ENCODE measurements at places on chromosomes 3 and 15.

DNA sequence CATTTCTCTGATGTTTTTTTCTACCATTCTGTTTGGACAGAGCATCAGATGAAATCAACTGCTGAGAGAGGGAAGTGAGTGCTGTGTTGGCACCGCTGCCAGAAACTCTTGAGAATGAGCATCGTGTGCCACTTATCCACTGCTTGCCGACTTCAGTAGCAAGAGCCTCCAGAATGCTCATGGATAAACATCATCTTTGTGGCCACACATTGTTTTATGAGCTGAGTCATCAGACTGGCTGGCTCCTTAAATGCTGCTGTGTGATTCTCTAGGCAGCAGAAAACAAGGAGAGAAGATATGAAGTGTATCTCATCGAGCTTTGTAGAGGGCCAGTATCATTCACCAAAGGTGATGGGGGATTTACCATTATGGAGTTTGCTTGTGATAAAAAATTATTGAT lies 3.4 kb upstream of the DOCK3 start:
- DNase-seq = peak; percentile 65

DNA sequence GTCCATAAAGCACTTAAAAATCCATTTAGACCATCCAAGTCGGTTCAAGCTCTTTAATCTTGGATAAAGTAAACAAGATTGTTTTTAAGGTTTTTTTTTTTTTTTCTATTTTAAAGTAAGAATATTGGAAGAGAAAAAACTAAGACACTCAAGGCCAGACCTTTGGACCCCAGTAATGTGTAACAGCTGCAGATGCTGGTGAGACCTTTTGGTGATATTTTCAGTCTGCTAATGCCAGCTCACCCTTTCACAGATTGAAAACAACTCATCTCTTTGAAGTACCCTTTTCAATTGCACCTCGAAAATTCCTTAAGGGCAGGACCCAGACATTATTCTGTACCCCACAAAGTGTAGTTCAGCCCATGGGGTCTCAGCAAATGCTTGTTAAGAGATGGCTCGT lies 260.7 kb upstream of the CTNNB1 start:
- DNase-seq = no peak

DNA sequence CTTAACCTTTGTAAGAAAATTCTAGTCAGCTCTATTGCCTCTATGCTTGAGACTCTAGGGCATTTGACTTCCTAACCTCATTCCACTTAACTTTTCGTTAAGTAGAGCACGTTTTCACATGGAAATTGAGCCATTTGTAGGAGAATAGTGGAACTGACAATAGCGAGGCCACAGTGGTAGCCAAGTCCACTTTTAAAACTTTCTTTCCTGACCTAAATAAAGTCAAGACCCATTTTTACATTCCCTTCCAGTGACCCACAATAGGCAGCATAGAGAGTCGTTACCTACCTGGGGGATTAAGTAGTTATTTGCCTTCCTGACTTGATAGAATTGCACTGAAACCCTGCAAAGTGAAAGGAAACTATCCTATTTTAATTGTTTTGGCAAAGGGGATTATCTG lies 386.0 kb upstream of the NECTIN3 start:
- no peak for DNase-seq

DNA sequence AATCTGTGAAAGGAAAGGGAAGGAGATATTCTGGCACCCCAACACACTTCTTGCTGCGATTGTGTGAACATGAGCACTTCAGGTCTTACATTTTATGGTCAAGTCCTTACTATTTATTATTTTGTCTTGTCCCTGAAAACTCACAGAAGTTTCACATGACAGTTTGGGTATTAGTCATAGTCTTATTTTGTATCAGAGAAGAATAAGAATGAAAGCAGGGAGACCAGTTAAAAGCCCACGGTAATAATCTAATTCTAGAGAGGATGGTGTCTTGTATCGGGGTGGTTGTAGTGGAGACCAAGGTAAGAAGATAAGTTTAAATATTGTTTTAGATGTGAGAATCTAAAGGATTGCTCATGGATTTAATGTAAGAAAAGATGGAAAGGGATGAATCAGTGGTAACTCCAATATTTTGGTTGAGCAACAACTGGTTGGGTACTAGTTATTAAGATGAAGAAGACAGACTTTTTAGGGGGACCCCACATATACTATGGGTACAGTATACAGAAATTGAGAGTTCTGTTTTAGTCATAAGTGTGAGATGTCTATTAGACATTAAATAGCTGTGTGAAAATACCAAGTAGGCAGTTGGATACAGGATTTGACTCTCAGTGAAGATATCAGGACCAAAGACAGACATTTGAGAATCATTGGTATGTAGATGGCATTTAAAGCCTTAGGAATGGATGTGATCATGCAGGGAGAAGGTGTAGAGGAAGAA lies 227.6 kb downstream of the MFSD1 start:
- DNase-seq = no peak

DNA sequence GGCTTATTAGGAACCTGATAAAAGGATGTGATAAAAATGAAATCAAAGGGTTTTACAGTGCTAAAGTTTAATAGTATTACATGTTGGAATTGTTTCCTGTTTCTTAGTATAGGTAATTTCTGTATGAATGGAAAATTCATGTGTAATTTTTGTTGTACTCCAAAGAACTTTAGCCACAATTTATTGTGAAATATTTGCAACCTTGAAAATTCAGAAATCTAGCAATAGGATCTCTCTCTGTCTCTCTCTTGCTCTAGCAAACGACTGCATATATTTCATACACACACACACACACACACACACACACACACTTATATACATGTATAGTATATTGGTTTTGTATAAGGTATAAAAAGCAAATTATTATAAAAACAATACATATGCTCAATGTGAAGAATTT lies 59.6 kb downstream of the PIAS1 start:
- DNase-seq = no peak

DNA sequence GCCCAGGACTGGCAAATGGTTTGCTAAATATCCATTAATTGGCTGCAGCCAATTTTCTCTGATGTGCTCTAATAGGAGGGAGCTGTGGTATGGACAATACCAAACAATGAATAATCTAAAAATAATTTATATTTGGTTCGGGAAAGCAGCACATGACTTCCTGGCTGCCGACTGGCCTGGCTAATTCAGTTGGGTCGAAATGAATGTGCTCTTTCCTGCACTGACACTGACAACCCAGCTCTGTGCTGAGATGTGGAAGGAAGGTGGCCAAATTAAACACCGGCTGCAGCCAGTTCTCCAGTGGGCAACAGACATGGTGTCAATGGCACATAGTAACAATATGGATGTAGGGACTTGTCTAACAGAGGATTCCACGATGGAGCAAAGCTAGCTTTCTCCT lies 21.1 kb upstream of the COLQ start:
- peak; percentile 64 for DNase-seq

DNA sequence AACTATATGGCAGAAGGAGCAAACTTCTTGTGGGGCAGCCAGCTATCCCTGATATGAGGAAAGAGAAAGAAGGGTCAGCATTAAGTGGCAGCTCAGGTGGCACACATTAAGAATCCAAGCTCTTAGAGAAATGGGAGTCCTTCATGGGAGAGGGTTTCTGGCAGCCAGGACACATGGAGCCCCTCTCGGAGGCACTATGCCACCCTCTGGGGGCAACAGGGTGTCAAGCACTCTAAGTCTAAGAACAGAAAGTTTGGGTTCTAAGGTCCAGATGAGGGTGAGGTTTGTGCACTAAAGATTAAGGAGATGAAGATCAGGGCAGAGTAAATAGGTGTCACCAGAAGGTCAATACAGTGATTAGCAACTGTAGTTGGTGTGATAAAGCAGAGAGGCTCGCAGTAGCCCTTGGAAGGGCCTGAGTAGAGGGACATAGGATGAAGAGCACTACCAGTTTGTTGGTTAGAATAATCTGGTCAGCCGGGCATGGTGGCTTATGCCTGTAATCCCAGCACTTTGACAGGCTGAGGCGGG lies 89.3 kb downstream of the ST6GAL1 start:
- no peak for DNase-seq

- peak; percentile 89 for DNase-seq
Measured at GRCh38 chr3:153284282-153284938, 122.4 kb downstream of the RAP2B start.

- no peak for DNase-seq
Measured at GRCh38 chr3:149409351-149409750, 31.9 kb upstream of the TM4SF1 start.

- no peak for DNase-seq
Measured at GRCh38 chr15:78105476-78106241, 13.3 kb downstream of the SH2D7 start.

DNA sequence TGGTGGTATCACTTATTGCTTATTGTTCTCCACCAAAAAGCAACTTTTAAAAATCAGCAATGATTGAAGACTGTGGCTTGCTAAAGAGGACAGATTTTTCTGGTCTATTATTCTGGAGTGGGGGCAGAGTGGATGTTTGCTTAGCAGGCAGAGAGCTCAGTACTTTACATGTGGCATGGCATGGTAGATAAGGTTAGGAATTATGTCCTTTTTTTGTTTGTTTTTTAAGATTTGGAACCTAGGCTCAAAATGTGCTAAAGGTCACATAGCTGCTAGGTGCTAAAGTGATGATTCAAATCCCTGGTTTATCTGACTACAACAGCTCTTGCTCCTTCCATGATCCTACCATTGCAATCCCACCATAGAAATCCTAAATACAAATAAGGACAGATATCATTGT lies 331.0 kb upstream of the ADAMTS9 start:
- no peak for DNase-seq

DNA sequence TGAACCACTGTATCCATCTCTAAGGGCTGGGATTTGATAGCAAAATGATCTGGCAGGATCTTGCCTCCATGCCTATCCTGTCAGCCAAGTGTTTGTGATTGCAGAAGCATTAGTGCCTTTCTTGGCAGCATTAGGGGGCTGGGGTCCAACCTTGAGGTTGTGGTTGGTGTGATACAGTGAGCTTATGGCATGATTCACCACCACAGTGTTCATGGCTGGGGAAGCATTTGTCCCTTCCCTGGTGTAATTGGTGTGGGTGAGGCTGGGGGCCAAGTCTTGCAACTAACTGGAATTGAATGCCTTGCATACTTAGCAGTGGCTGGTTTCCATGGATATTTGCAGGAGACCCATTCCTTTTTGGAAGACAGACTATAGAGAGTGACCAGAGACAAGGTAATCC lies 271.0 kb upstream of the TBL1XR1 start:
- DNase-seq = no peak

DNA sequence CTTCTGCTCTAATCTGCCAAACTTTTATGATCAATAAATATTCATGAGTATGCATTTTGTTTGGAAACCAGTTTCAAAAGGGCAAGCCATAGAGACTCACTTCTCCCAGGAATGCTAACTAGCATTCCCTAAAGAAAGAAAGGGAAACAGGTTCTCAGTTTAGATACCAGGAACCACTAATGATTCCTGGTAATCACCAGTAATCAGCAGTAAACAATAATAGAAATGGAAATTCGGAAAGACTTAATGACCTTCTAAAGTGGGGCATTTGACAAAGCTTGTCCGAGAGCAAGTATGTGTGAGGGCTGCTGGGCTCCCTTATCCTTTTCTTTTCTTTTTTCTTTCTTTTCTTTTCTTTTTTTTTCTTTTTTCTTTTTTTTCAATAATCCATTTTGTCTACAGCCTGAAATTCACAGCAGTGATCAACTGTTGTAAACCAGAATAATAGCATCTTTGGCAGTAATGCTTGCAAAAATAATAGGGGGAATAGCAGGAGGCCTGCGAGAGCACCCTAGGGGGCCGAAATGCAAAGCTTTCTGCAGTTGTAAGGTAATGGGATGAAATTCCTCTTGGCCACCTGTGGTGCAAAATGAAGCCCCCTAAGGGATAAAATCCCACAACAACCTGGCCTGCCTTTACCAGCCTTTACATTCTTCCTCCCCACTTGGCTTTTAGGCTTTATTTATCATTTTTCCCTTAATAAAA lies 253.2 kb downstream of the ZPLD1 start:
- DNase-seq = no peak

- no peak for DNase-seq
Measured at GRCh38 chr3:164458986-164459385, 619.3 kb downstream of the SI start.

GRCh38 chr3:8077126-8077525 lies 424.5 kb upstream of the LMCD1 start:
- no peak for DNase-seq

- peak; percentile 7 for DNase-seq
Measured at GRCh38 chr3:27076815-27077630, 292.2 kb downstream of the NEK10 start.

- no peak for DNase-seq
Measured at GRCh38 chr3:120446891-120447668, 3.7 kb downstream of the FSTL1 start.

- no peak for DNase-seq
Measured at GRCh38 chr3:13684854-13685253, 135.9 kb downstream of the FBLN2 start.

GRCh38 chr15:60585743-60586708 lies 107.1 kb upstream of the ICE2 start:
- peak; percentile 80 for DNase-seq

DNA sequence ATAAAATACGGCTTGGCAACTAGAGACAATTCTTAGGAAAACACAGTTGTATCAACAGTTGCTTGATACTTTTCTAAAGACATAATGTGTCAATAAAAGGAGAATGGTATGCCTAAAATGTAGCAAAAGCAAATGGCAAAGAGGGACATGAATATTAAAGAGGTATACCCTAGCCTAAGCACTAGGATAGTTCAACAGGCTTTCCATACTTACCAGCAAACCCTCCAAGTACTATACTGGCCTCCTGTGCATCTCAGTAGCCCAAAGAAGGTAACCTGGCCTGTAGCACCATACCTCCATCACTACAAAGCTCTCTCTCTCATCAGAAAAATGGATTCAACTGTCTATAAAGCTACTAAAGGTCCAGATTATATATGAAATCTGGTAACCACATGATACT lies 7.5 kb downstream of the SETD2 start:
- no peak for DNase-seq

GRCh38 chr15:22878103-22878502 lies 39.6 kb downstream of the NIPA2 start:
- no peak for DNase-seq

GRCh38 chr3:181616088-181617070 lies 95.3 kb upstream of the SOX2 start:
- DNase-seq = no peak

DNA sequence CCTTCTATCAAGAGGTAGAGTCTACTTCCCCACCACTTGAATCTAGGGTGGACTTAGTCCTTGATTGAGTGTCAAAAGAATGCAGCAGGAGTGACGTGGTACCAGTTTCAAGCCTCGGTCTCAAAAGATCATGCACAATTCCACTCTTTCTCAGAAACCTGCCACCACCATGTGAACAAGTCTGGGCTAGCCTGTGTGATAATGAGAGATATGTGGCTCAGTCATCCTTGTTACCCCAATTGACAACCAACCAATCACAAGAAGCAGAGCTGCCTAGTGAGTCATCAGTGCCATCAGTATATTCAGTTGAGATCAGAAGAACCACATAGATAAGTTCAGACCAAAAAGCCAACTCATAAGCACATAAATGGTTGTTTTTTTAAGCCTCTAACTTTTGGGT lies 374.5 kb downstream of the IL20RB start:
- no peak for DNase-seq

DNA sequence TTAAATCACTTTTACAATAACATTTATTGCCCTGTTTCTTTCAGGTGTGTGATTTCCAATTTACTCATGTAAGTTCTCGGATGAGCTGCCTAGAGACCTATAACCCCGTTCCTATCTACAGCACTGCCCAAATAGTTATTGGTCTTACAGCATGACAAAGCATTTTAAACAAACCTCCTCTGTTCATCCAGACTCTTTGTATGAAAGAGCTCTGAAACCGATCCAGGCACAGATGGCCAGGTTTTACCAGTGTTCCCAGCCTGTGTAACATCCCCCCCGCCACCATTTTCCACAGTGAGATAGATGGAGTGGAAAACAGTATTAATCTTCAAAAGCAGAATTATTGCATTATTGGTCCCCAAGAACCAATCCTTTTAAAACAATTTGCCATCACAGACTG lies 59.0 kb upstream of the SPTSSB start:
- no peak for DNase-seq

- no peak for DNase-seq
Measured at GRCh38 chr15:100204771-100205170, 137.0 kb downstream of the ADAMTS17 start.
